ENCODE measurements at places on chromosomes 4 and X.
A peak's percentile ranks its signal among the peaks of the same experiment; 100 is the strongest.

- peak; percentile 88 for DNase-seq
Measured at GRCh38 chr4:152485726-152486276, 50.1 kb downstream of the FBXW7 start.

DNA sequence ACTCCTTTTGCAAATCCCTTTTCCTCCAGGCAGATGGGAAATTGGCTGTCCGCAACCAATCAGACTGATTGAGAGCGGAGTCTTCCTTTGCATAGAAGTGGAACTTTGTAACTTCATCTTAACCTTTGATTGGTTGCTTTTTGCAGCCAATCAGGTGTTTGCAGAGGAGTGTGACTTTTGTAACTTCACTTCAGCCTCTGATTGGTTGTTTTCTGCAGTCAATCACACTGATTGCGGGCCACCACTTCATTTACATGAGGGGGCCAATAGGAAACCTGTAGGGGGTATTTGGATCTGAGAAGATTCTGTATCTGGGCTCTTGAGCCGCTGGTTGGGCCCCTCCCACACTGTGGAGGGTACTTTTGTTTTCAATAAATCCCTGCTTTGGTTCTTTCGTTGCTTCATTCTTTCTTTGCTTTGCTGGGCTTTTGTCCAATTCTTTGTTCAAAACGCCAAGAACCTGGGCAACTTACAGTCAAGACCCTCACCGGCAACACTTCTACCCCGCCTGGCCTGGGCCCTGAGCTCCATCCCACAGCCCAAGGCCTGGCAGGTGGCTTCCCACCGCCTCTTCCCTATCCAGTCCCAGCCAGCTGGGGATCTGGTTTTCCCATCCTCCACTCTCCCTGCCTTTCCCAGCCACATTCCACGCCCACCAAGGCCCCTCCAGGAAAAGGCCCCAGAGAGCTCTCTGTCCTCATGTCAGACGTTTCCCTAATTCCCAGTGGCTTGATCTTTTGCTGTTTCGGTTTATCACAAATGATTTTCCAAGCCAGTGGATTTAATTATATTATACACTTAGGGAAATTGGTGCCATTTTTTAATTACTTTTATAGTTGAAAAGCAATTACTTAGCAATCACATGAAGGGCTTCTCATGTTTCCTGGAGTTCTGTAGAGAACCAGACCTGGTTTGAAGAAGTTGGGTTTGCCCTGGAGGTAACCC lies 110.2 kb upstream of the STX18 start:
- no peak for DNase-seq

DNA sequence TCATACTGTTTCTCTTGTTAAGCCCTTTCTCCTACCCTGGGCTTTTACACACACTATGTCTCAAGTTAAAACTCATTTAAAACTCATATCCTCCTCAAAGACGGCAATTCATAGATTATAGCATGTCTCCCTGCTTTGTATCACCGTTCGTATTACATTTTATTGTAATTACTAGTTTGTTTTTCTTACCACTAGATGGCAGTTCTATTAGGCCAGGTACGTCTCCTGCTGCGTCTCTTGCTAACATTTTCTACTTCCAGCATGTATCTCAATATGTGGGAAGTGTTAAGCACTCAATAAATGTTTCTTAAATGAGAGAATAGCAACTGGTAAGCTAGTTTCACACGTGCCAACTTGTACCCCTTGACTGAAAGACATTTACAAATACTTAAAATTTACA lies 450.3 kb upstream of the PCDH7 start:
- DNase-seq: peak; percentile 14

DNA sequence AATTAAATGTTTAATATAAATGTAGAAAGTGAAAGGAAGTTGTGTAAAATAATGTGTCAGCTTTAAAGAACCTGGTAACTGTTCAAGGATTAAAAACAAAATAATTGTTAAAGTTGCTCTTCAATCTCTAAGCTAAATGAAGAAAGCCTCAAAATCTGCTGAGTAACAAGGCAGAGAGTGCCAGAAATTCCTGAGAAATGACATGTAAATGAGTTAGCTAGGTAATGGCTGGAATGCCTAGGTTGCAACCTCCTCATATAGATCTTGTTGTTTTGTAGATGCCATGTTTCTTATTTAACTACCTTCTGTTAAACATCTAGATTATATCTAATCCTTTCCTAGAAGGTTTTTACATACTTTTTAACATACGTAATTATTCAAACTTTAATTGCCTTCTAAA lies 763.6 kb upstream of the AGA start:
- DNase-seq: no peak

DNA sequence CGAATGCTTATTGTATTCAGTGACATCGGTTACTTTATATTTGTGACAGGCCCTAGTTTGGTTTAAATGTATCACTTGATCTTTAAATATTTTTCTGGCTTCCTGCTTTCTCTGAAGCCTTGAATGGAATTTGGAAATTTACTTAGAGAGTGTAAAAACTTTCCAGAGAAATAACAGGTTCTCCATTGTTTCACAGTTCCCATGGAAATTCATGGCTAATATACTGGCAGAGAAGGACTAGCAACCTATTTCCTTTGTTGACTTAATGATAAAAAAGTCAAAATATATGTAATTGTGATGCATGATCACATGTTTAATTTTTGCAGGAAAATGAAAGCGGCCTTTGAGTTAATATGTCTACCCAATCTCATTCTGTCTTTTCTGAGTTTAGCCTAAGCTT lies 13.2 kb downstream of the NEIL3 start:
- no peak for DNase-seq

- no peak for DNase-seq
Measured at GRCh38 chrX:3134316-3134945, 93.2 kb downstream of the ARSF start.

GRCh38 chrX:45422216-45422925 lies 221.7 kb upstream of the DIPK2B start:
- DNase-seq: no peak

GRCh38 chr4:79184476-79184875 lies 141.4 kb downstream of the NAA11 start:
- DNase-seq: no peak

DNA sequence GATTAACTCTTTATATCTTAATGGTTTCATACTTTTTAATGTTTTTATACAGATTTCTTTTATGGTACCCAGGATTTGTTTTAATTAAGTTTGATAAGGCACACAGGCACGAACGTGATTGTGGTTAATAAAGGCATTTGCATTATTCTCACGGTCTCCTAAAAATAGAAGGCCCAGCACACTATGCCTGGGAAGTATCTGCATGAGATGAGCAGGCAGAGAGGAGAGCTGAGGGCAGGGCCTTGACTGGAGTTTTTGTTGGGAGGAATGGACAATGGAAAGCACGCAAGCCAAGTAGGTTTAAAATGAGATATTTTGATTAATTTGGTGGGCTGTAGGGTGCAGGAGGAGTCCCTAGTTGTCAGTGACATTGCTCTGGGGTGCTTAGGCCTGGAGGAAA lies 1714.3 kb upstream of the PCDH7 start:
- no peak for DNase-seq

- no peak for DNase-seq
Measured at GRCh38 chr4:139234253-139234652, 45.8 kb downstream of the MGARP start.

GRCh38 chr4:34800953-34801352 lies 1443.4 kb downstream of the ARAP2 start:
- no peak for DNase-seq

- DNase-seq: peak; percentile 8
Measured at GRCh38 chr4:64784125-64784524, 374.9 kb upstream of the TECRL start.

DNA sequence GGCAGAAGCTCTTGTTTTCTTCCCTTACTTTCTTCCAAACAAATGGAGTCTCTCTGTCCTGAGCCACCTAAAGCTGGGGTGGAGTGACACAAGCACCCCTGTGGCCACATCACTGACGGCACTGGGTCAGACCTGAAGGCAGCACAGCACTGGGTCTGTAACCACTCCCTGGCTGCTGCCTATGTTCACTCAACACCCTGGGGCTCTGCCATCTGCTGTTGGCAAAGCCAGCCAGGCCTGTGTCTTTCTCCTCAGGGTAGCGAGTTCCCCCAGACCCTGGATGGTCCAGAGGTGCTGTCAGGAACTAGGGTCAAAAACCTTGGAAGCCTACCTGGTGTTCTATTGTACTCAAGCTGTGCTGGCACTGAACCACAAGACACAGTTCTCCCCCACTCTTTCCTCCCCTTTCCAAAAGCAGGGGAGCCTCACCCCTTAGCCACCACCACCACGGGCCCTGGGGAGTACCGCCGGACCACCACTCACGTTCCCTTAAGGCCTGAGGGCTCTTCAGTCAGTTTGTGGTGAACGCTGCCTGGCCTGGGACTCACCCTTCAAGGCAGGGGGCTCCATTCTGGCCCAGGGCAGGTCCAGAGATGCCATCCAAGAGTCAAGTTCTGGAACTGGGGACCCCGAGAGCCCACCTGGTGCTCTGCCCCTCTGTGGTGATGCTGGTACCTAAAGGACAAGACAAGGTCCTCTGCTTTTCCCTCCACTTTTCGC lies 31.5 kb downstream of the TMEM271 start:
- DNase-seq: no peak

- peak; percentile 38 for DNase-seq
Measured at GRCh38 chr4:93788712-93789111, 39.8 kb upstream of the ATOH1 start.

- DNase-seq: no peak
Measured at GRCh38 chr4:93532234-93532633, 296.3 kb upstream of the ATOH1 start.

GRCh38 chr4:76674983-76675382 lies 223.0 kb downstream of the SOWAHB start:
- DNase-seq: no peak

- no peak for DNase-seq
Measured at GRCh38 chr4:152451496-152451895, 84.4 kb downstream of the FBXW7 start.

DNA sequence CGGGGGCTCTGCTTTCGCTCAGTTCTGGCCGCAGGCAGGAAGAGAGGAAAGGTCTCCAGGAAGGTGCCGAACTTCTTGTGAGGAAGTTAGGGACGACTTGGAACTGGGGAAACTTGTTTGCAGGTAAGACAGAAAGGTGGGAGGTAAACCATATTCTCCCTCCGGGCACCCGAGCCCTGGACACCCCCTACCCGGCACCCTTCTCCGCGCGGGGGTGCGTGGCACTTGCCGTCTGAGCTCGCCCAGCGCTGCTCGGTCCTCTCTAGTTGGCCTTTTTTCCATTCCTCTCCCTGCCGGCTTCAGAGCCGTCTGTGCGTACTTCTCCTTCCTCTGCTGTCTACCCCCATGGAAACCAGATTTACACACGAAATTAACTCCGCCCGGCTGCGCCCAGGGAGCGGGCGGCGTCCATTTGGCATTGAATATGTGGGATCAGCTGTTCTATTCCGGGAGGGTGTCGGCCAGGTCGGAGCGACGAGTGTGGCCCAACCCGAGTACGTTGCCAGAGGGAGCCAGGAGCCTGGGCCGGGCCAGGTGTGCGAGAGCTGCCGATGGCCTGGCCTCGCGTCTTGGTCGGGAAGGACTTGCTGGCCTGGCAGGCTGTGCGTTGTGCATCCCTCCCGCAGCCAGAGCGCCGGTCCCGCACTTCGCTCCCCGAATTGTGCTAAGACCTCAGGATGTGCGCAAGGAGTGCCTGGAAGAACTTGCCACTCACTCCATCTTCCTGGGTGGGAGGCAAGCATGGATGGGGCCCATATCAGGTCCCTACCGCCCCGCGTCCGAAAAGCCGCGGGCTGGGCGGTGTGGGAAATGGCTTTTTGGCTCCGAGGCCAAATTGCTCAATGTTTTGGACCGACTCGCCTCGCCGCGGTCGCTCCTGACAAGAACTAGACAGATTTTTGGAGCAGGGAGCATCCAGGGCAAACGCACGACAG lies 1.7 kb downstream of the PDGFRA start:
- DNase-seq: no peak

- DNase-seq: no peak
Measured at GRCh38 chrX:67648361-67648760, 104.5 kb downstream of the AR start.

DNA sequence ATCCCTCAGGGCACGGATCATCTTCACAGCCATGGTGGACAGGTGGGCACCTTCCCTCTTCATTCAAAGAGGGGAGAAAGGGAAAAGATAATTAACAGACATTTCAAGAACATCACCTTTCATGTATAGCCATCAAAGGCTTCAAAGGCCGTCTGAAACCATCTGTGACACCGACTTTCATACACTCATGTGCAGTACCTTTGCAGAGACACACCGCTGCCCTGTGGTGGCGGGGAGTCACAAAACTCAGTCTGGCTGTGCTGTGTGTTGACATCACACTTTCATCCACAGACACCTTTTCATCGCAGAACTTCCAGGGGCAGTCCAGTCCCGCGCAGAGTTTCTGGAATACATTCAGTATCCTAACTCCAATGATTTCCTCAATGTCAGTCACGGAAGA lies 47.6 kb upstream of the MTNR1A start:
- no peak for DNase-seq

GRCh38 chr4:40471923-40472322 lies 136.8 kb downstream of the CHRNA9 start:
- no peak for DNase-seq

DNA sequence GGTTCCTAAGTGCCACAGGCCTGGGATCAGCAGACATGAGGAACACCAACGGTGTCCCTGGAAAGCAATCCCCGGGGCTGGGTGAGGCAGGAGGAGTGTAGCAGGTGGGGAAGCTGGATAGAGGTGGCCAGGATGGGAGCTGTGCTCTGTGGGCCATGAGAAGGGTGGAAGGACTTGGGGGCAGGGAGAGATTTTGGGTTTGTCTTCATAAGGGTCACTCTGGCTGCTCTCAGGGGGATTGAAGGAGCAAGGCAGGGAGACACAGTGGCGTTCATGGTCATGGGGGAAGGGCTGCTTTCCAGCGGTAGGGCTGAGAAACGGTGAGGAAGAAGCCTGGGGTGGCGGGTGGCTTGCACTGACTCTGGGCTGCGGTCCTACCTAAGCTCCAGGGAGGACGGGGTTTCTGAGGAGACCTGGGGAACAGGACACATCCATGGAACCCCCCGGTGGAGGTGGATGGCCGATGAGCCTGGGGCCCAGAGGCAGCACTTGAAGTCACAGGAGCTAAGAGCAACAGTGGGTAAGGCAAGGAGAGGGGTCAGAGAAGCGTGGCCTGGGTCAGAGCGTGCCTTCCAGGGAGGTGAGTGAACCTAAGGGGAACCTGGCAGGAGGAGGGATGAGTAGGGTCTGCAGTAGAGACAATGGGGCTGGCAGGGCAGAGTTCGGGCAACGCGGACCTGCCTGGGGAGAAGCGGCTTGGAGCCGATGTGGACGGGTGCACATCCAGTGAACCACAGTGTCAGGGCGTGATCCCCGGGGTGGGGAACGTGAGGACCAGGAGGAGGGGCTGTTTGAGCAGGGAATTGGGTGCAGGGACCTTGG lies 12.4 kb upstream of the CTBP1 start:
- no peak for DNase-seq

DNA sequence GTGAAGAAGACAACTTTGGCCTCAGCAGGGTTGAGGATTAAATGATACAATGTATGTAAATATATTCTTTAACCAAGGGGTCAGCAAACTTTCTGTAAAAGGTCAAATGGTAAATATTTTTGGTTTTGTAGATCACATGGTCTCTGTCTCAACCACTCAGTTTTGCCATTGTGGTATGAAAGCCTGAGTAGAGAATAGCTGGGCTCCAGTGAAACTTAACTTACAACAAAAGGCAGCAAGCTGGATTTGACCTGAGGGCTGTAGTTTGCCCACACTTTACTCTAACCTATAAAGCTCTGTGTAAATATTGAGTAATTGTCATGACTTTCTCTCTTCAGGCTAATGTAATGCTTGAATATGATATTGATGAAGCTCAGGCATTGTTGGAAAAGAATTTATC lies 19.6 kb downstream of the VBP1 start:
- no peak for DNase-seq

GRCh38 chr4:26609391-26609790 lies 25.5 kb downstream of the TBC1D19 start:
- DNase-seq: no peak

All from H4 (cell line).